Astrocyte of the cerebellum (primary cell): ENCODE measurements at places on chromosomes 5 and 9.

- no peak for DNase-seq
Measured at GRCh38 chr5:111236995-111237394, 12.8 kb downstream of the CAMK4 start.

GRCh38 chr5:60010328-60010727, 116.8 kb upstream of the PDE4D start:
- no peak for DNase-seq

GRCh38 chr9:114631166-114631565, 20.1 kb downstream of the TMEM268 start:
- no peak for DNase-seq

- peak; percentile 42 for DNase-seq
Measured at GRCh38 chr5:31581498-31582099, 49.5 kb downstream of the C5orf22 start.

DNA sequence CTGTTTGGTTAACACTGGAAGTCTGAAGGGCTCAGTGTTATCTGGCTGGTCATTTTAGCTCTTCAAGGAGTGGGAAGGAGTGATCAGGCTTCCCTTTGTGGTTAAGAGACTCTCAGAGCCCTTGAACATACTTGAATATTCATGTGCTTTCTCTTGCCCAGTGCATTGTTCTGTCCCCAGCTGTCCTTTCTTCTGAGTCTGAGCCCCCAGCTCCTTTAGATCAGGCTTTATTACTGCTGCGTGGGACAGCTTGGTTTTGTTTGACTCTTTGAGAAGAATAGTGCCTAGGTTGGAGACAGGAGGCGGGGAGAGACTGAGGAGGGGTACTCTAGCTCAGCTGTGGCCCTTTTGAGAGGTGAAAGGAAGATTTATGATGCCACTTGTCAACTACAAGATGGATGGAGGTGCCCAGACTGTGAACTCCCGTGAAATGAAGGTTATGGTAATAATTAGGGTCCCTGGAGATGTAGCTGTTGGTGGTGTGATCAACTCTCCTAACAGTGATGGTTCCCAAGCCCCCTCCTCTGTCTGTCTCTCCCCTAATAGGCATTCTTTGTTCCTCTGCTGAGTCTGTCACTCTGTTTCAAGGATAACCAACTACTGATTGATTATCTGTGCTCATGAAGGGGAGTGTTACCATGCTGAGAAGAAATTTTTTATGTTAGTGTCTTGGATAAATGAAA, 83.1 kb upstream of the GLRA1 start:
- no peak for DNase-seq

DNA sequence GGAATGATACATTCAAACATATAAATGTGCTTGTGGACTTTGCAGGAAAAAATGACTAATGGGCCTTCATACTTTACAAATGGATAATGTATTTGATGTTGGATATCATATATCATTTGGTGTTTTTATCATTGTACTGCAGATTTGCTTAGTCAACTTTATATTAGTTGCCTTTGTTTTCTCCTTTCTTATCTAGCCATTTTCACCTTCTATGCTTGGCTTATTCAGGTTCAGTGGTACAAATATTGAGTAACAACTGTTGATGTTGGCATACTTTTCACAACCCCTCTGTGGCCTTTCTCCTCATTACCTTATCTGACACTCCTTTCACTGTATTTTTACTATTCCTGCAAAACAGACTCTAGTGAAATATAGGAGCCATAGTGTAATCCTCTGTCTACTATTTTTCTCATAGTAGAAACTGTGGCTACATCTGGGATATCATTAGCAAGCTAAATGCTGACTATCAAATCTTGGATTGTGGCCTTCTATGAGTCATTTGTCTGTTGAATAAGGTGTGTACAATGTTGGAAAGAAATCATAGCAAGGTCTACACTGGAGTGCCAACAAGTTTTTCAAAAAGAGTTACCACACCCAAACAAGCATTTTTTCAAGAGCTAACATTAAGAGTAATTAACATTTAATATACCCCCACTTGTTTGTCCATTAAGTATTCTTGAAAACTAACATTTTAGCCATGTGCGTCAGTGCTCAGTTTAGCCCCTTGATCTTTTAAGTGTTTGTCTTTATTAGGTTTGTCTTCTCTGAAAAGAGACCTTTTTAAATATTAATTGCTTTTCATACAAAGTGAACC, 330.1 kb downstream of the ADGRV1 start:
- peak; percentile 77 for DNase-seq
